SJCRH30 (cell line): ENCODE measurements at places on chromosomes 13 and 19. TPM values are rescaled to one million over a fixed set of nuclear protein-coding genes. Genes with fewer than 3 reads are reported as not detected.

GRCh38 chr13:29763436-29764180 is 86.8 kb downstream of the UBL3 start:
- no peak for DNase-seq

Gene SGCG
- total RNA-seq, result 0.14 and 0.18 TPM in 2 replicates

Gene KCTD15
- 38.8 and 42.0 TPM in 2 replicates for total RNA-seq

DNA sequence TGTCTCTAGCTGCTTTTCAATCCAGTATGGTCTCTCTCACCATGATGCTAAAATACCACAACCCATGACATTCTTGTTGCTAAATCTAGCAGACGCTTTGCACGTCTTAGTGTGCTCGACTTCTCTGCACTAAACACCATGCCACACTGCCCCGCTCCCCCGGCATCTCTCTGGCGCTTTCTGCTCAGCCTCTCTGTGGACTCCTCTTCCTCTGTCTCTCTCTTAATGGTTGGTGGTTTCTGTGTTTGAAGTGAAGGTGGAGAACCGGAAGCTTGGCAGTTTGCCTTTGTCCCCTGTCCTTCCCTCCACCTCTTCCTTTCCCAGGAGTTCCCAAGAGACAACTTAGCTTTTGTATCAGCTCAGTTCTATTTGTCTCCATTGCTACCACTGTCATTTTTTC is 8.8 kb downstream of the ERCC5 start:
- DNase-seq, result no peak

Gene SLC15A1
- total RNA-seq, result 0.12 TPM in 1 of 2 replicates, not detected in the other

DNA sequence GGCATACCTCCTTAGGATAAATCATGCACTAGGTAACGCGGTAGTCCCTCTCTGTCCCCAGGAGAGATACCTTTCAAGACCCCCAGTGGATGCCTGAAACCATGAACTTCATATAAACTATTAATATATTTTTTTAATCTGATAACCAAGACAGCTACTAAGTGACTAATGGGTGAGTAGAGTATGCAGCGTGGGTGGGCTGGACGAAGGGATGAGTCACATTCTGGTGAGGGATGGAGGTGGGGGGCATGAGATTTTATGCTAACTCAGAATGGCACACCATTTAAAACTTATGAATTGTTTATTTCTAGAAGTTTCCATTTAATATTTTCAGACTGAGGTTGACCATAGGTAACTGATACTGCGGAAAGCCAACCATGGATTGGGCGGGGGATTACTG is 46.2 kb downstream of the CDK8 start:
- DNase-seq, result no peak

Gene SMIM44
- total RNA-seq, result not detected in 2 replicates

- peak; percentile 64 for DNase-seq
Measured at GRCh38 chr13:70568571-70568970, 460.3 kb upstream of the KLHL1 start.

DNA sequence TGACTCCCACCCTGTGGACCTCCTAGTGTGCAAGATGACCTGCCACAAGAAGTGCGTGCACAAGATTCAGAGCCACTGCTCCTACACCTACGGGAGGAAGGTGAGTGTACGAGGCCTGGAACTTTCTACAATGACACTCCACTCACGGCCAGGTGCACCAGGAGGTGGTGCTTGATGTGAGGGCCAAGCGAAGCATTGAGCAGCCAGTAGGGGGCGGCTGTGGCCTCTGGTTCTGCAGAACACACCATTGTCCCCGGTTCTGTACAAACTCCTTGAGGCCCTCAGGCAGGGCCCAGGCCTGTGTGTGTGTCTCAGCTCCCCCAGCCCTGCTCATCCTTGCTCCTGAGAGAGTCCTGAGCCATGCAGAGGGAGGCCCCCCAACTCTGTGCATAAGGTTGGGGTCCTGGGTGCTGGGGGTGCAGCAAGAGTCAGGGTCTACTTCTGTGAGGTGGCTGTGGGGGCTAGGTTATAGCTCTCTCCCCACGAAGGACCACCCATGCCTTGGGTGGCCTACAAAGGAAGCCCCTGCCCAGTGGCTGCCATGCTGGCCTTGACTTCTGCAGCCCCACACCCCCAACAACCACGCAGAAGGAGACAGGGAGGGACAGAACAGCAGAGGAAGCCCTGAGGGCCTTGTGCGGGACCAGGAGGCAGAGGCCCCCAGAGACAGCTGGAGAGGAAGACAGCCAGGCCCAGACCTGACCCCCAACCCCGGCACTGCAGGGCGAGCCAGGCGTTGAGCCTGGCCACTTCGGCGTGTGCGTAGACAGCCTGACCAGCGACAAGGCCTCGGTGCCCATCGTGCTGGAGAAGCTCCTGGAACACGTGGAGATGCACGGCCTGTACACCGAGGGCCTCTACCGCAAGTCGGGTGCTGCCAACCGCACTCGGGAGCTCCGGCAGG is 9.7 kb upstream of the USE1 start:
- DNase-seq, result peak; percentile 29

DNA sequence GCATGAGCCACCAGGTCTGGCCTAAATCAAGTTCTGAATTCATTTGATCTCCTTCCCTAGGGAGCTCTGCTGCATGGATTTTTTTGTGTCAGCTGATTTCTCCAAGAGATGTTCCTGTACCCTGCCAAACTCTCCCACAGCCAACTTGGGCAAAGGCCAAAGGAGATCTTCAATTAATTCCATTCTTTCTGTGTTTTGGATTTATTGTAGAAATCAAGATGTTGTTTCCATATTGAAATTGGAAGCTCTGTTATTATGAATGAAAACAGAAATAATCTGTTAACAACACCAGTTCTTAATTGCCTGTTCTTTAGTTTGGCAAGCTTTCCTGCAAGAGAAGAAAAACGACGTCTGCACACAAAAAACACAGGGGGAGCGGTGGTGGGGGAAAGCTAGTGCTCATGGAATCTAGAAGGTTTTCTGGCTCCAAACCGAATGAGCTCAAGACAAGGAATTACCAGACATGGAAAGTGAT is 86.5 kb upstream of the ABCC4 start:
- no peak for DNase-seq

Gene SOX1
- not detected in 2 replicates for total RNA-seq

Gene PRSS57
- total RNA-seq, result not detected in 2 replicates

GRCh38 chr19:7267792-7268704 is 26.2 kb downstream of the INSR start:
- DNase-seq, result no peak

GRCh38 chr19:48698046-48698445 is 2.3 kb downstream of the FUT2 start:
- DNase-seq, result peak; percentile 61

DNA sequence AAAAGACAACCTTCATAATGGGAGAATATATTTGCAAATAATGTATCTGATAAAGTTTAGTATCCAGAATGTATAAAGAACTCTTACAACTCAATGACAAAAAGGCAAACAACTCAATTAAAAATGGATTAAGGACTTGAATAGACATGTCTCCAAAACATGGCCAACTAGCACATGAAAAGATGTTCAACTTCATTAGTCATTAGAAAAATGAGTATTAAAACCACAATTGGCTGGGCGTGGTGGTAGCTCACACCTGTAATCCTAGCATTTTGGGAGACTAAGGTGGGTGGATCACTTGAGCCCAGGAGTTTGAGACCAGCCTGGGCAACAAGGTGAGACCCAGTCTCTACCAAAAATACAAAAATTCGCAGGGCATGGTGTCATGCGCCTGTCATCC is 18.8 kb upstream of the ZMYM5 start:
- DNase-seq, result no peak

Gene PCDH20
- 1.1 TPM in 2 replicates for total RNA-seq

DNA sequence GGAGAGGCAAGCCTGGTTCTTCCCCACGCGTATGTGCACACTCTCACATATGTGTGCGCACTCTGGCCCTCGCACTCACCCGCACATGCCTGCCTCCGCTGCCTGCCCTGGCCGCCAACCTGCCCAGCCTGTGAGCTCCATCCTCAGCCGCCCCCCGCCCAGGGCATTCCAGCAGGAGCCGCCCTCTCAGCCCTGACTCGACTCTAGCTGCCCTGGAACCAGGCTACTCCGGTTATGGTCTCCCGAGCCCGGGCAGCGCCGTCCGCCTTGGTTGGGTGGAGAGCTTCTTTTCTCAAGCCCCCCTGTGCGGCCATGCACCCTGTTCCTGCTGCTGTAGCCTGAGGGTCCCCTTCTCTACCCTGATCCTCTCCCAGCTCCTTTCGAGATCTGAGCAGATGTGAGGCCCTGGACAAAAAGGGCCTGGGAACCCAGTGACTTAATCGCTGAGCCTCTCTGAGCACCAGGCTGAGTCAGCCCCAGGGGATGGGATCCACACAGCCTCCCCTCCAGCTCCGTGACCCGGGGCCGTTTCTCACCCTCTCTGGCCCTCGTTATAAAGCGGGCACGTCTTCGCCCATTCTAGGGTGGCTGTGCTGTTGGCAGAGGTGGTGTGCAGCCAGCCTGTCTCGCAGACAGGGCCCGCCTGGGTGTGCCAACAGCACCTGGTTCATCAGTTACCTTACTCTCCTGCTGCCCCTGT is 191.5 kb downstream of the TEX29 start:
- DNase-seq, result no peak

- no peak for DNase-seq
Measured at GRCh38 chr13:98798849-98799645, 46.6 kb upstream of the SLC15A1 start.

- DNase-seq, result no peak
Measured at GRCh38 chr13:100184095-100184494, 95.2 kb downstream of the PCCA start.

Gene KLK12
- total RNA-seq, result not detected in 2 replicates

DNA sequence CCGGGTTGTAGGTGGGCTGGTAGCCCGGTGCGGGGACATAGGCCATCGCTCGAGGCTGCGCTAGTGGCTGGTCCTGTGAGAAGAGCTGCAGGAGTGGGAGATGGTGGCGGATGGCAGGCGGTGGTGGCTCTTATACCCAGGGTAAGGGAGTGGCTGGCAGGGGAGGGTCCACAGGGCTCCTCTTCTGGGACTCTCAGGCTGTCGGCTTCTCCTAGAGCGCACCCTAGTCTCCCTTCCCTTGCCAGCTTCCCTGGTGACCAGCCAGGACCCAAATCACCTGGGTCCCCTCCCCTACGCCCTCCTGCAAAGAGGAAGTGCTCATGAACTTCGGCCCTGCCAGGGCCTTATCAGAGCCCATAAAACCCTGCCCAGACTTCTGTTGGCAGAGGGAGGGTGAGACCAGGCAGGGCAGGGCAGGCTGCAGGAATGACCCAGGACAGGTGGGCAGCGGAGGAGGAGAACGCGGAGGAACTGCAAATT is at the start of gene LGALS4:
TSS of gene LGALS4 (minus strand) at position 105 of the 480 bp plus-strand sequence. CDS start at position 46, 59 bp downstream.
- DNase-seq, result no peak

GRCh38 chr19:29303069-29303718 is 90.2 kb upstream of the UQCRFS1 start:
- no peak for DNase-seq

GRCh38 chr19:41223431-41224234 is 4.6 kb downstream of the AXL start:
- peak; percentile 62 for DNase-seq

Gene ACP7
- not detected in 2 replicates for total RNA-seq

Gene TGFBR3L
- total RNA-seq, result not detected in 2 replicates

DNA sequence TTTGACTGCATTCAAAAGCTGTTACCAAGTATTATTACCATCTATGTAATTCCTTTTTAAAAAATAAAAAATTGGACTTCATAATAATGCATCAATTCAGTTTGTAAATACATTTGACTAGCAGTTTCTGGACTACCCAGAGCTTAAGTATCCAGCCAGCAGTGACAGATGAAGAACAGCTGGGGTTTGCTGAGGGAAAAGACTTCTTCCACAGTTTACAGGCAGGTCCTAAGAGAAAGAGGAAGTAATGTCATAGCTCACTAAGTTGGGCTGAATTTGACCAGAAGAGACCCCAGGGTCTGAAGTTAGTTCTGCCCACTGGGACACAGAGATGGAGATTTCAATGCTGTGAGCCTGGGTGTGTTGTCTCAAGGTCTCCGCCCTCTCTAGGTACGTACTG is 96.4 kb downstream of the MBNL2 start:
- peak; percentile 74 for DNase-seq

- DNase-seq, result peak; percentile 37
Measured at GRCh38 chr13:100361504-100361903, 227.1 kb downstream of the GGACT start.

- DNase-seq, result no peak
Measured at GRCh38 chr19:37346091-37346490, 24.8 kb upstream of the ZNF527 start.

DNA sequence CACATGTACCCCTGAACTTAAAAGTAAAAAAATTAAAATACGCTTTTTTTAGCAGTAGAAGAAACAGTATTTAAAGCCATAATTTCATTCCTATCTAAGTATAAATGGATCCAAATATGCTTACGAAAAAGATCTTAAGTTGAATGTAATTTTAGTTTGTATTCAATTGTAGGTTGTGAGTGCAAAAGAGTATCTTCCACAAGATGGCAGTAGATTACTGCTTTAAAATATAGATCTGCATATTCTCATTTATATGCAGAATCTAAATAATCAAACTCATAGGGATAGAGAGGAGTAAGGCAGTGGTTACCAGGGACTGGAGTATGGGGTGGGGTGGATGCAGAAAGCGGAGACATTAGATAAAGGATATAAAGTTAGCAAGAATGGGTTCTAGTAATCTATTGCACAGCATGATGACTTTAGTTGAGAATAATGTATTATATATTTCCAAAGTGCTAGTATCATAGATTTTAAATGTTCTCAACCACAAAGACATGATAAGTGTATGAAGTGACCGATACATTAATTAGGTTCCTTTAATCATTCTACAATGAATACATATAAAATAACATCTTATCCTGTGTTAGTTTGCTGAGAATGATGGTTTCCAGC is 14.2 kb downstream of the OR7A17 start:
- DNase-seq, result no peak

Gene KLF5
- 7.3 and 8.3 TPM in 2 replicates for total RNA-seq

Gene ZNF225
- total RNA-seq, result 5.1 and 6.3 TPM in 2 replicates

- no peak for DNase-seq
Measured at GRCh38 chr13:39985071-39985470, 329.6 kb downstream of the COG6 start.

GRCh38 chr13:84439108-84439507 is 556.8 kb upstream of the SLITRK1 start:
- no peak for DNase-seq

- no peak for DNase-seq
Measured at GRCh38 chr13:45149964-45150363, 29.7 kb downstream of the GTF2F2 start.

GRCh38 chr13:108897955-108898354 is 268.5 kb downstream of the MYO16 start:
- DNase-seq, result no peak

DNA sequence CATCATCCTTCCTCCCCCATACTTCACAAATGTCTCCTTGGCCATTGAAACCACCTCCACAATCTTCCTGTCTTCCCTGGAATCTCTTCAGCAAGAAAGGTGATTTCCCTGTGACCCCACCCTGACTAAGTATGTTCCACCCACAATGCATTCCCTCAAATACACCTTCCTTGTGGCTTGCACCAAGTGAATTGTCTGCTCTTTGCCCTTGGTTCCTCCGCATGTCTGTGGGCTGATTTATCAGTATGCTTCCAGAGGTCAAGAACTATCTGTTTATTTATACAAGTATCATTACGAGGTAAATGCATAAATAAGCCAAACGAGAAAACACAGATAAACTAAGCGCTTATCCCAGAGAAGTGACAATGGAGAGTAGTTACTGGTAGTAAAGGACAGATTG is 45.4 kb upstream of the POMP start:
- DNase-seq, result no peak
